Stimulated activated CD8-positive, alpha-beta memory T cell treated with anti-CD3 and anti-CD28 coated beads, Interleukin-15, amount 100 ng/mL, for 4 hours (primary cell): ENCODE measurements at places on chromosomes 13 and 19.

GRCh38 chr19:38924388-38924787, 6.2 kb downstream of the SARS2 start:
- DNase-seq = peak; percentile 10

GRCh38 chr13:56736966-56737365, 403.8 kb upstream of the PRR20A start:
- DNase-seq = no peak

GRCh38 chr13:26272621-26273020, 18.7 kb downstream of the CDK8 start:
- no peak for DNase-seq

DNA sequence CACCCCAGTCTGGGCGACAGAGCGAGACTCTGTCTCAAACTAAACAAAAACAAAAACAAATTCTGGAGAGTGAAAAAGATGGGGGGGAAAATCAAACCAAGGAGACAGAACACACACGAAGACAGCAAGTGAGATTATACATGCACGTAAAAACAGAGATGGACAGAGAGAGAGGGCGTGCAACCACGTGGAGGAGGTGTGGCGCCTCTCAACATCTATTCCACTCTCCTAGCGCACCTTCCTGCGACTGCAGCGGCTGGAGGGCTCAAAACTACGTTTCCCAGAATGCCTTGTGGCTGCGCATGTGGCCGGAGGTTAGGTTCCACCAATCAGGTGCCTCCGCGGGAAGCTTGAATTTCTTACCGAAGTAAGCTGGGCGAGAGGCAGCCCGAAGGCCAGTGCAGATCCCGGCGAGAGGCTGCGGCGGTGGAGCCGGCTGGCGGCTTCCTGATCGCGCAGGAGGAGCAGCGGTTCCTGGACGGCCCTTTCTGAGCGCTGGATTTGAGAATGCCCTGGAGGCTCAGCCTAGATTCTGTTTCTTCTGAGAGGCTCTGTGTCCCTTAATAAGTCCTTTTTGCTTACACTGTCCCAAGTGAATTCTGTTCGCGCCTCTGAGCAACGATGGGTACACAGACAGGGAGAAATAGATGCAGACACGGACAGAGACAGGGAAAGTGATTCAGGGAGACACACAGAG, 13.1 kb upstream of the NANOS2 start:
- DNase-seq = peak; percentile 61

DNA sequence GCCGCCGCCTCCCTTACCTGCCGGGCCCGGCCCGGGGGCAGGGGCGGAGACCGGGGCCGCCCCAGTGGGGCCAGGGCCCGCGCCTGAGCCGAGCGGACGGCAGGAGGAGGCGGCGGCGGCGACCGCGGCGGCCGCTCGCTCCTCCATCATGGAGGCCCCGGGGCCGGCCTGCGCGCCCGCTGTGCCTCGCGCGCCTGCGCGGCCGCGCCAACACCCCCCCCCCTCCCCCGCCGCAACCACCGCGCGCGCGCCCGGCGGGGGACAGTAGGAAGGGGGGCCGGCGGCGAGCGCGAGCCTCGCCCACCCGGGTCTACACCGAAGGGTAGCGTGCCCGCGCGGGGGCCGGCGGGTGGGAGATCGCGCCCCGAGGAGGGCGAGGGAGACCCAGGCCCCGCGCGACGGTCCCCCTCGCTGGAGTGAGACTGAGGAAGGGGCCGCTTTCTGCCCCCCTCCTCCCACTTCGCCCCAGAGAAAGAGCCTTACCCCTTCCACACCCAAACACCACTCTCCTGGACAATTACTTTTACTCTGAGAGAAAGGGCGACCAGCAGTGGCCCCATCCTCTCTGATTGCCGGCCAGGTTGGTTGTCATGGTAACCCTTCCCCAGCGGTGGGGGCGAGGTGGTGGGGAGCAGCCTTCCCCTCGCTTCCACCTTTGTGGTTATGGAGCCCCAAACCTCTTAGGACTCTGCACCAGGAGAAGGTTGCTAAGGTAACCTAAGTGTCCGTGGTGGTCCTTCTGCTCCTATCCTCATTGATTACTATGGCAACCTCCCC, at the start of gene STRN4:
STRN4 (minus strand) TSS at position 170 of the 777 bp plus-strand sequence; CDS start at position 150, 20 bp downstream.
- DNase-seq = no peak

DNA sequence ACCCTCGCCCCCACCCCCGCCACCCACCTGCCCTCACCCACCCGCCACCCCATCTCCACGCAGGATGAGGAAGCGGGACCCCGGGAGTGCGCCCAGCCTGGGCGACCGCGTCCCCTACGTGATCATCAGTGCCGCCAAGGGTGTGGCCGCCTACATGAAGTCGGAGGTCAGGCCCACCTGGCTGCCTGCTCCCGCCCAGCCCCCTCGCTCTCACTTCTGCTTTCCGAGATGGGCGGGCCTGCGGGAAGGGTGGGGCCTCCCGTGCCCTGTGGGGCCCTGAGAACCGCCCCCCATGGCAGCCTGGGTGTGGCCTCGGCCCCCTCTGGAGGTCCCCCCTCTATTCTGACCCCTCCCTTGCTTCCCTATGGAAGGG, 3.1 kb upstream of the SPIB start:
- DNase-seq = no peak

GRCh38 chr13:110010404-110011138, 224.2 kb upstream of the IRS2 start:
- DNase-seq = no peak

DNA sequence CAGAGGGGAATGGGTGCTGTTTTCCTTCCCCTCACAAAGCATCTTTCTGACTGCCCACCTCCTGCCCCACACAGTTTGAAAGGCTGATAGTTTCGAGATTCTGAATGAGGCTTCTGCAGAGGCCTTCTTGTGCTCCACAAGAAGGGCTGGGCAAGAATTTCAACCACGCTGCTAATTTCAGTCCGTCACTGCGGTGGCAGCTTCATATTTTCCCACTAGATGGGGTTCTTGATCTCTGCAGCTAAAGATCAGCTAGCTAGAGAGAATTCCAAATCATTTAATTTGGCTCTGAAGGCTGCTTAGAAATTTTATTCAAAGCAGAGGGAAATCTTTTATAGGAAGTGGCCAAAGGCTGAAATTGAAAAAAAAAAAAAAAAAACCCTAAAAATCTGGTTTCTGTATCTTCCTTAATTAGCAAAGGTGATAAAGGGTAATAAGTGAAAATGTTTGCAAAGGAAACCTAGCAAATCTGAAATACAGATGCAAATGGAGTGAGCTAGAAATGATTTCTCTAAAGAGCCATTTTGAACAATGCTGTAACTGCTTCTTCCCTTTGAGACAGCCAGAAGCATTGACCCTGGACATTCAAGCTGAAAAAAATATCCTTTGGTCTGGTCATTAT, 38.0 kb upstream of the C13orf42 start:
- DNase-seq = no peak

GRCh38 chr13:44399074-44399473, 25.4 kb downstream of the SERP2 start:
- no peak for DNase-seq

- no peak for DNase-seq
Observed at GRCh38 chr13:26016189-26016588, 35.6 kb downstream of the SHISA2 start.

- DNase-seq = no peak
Observed at GRCh38 chr13:80314711-80315653, 25.9 kb downstream of the SPRY2 start.

- no peak for DNase-seq
Observed at GRCh38 chr13:46554951-46555350, 2.0 kb downstream of the LRCH1 start.

DNA sequence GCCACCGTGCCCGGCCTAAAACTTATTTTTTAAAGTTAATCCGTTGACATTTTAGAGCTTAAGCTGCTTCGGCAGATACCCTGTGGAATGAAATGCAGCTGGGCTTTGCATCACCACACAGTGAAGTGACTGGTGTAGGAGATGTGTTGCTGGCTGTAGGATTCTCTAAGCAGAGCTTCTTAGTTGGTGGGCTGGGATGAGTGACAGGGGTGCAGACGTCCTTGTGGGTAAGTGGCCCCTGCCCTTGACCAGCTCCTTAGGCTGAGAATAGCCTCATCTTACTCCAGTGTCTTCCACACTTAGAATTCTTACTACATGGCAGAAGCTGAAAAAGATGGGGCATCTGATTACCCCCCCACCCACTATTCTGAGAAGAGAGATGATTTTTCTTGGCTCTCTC, 11.6 kb downstream of the GATAD2A start:
- no peak for DNase-seq

- no peak for DNase-seq
Observed at GRCh38 chr19:1250437-1251260, 2.3 kb downstream of the MIDN start.

- no peak for DNase-seq
Observed at GRCh38 chr13:97161582-97162231, 60.4 kb upstream of the MBNL2 start.

- DNase-seq = no peak
Observed at GRCh38 chr13:93899981-93900380, 579.5 kb downstream of the DCT start.
